ENCODE measurements at places on chromosomes 11 and 22. TPM values are rescaled to one million over a fixed set of nuclear protein-coding genes. Genes with fewer than 3 reads are reported as not detected.

DNA sequence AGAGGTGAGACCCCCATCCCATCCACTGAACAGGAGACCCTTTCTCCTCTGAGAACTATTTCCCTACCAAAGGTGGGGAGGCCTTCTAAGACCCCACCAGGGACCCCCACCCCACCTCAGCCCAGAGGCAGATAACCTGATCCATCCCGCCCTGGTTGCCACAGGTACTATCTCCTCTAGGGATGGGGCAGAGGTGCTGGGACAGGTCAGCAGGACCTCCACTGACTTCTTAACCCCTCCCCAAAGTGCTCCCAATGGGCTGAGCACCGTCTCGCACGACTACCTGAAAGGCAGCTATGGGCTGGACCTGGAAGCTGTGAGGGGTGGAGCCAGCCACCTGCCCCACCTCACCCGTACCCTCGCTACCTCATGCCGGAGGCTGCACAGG is 4.3 kb downstream of the INPPL1 start:
- H3K4me1 ChIP-seq = peaks cover 13% of the 10 kb centered on the region
- no peak overlapping the region for H3K27ac ChIP-seq
- H3K36me3 ChIP-seq = peaks cover 2% of the 10 kb centered on the region
- no peaks in the 10 kb centered on the region for H3K27me3 ChIP-seq

The PANX1 gene
- 10.8 TPM for total RNA-seq

DNA sequence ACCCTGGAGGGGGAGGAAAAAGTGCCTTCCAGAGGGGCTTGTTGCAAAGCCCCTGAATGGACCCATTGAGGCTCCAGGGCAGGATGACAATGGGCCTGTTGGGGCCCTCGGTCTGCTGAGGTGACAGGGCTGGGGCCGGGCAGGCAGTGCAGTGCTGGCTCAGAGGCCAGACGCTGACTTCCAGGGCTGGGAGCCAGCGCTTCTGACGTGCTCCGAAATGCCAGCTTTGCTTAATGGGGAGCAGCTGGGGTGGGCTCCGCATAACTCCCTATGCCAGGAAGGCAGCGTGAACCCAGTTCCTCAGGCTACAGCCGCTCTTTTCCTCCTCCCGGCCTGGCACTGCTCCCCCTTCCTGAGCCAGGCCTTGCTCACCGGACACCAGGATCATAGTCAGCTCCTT is 17.7 kb downstream of the NAV2 start:
- DNase-seq = no peak
- no peak overlapping the region for H3K4me3 ChIP-seq
- H3K4me1 ChIP-seq = no peaks in the 10 kb centered on the region
- no peak overlapping the region for H3K27ac ChIP-seq
- no peaks in the 10 kb centered on the region for H3K27me3 ChIP-seq

The CBLIF gene
- not detected for total RNA-seq

The C1QTNF5 gene
- total RNA-seq = not detected

DNA sequence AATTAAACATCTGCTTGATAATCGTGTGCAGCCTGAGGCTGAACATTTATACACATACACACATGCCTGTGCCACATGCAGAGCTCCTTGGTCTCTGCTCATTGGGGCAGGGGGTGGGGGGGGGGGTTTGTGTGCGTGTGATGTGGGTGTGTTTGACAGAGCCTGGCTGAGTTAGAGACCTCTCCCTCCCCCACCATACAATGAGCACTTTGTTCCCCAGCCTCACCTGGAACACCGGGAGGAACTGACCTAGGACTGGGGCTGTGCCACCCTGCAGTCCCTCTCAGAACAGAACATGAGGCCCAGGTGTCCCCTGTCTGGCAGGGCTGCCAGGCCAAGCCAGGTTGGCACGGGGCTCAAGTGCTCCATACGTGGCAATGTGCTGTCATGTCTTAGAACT is 96.6 kb downstream of the TP53I11 start:
- DNase-seq = no peak
- H3K4me3 ChIP-seq = no peak overlapping the region
- peaks cover 11% of the 10 kb centered on the region for H3K4me1 ChIP-seq
- no peaks in the 10 kb centered on the region for H3K36me3 ChIP-seq
- no peak overlapping the region for H3K27ac ChIP-seq
- peaks cover 13% of the 10 kb centered on the region for H3K27me3 ChIP-seq

- H3K36me3 ChIP-seq = no peaks in the 10 kb centered on the region
- H3K27ac ChIP-seq = peak overlapping the region; percentile 52
- H3K4me1 ChIP-seq = peaks cover 37% of the 10 kb centered on the region
- DNase-seq = peak; percentile 57
These were observed 15.9 kb downstream of the CRELD2 start for GRCh38 chr22:49934160-49934890.

DNA sequence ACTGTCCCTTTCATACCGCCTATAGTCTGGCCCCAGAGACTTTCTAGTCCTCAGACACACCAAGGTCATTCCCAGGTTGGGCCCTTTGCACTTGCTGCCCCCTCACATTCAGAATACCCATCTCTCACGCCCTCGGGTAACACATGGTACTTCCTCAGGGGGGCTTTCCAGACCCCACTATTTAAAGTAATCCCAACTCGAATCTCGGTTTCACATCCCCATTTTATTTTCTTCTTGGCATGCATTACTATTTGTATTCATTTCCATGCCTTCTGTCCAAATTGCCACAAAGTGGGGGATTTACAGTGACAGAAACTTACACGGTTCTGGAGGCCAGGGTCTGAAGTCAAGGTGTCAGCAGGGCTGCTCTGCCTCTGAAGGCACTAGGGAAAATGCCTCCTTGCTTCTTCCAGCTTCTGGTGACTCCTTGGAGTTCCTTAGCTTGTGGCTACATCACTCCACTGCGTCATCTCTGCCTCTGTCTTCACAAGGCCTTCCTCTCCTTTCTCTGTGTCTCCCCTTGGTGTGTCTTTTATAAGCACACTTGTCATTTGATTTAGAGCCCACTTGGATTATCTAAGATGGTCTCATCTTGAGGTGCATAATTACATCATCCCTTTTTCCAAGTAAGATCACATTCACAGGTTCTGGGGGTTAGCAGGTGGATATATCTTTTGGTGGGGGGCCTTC is 15.1 kb downstream of the RCN1 start:
- peaks cover 24% of the 10 kb centered on the region for H3K36me3 ChIP-seq
- H3K27me3 ChIP-seq = peaks cover 2% of the 10 kb centered on the region
- no peak overlapping the region for H3K4me3 ChIP-seq
- no peak for DNase-seq
- no peak overlapping the region for H3K27ac ChIP-seq
- peaks cover 2% of the 10 kb centered on the region for H3K4me1 ChIP-seq

The RAG2 gene
- not detected for total RNA-seq

DNA sequence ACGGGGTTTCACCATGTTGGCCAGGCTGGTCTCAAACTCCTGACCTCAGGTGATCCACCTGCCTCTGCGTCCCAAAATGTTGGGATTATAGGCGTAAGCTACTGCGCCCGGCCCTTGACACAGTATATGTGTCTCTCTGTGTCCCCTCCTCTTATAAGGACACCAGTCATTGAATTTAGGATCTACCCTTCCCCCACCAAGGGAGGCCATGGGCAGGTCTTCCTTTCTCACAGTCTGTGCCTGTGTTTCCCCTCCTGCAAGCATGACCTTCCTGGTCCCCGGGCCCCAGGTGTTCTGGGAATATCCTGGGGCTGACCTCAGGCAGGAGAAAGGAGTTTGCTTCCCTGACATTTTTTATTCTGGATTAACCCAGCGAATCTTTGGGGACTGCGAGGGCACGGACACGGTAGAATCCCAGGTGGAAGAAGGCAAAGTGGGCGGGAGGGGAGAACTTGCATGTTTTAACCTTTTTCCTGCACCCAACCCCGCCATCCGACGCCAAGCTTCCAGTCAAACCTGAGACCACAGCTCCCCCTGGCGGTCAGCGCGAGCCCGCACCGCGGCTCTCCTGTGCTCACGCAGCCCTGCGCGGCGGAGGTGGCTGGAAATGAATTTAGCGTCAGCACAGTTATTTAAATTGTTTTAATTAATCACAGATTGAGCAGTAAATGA is 42.1 kb upstream of the ISX start:
- H3K4me3 ChIP-seq = no peak overlapping the region
- peak; percentile 75 for DNase-seq
- peaks cover 37% of the 10 kb centered on the region for H3K27me3 ChIP-seq
- H3K36me3 ChIP-seq = no peaks in the 10 kb centered on the region
- H3K27ac ChIP-seq = no peak overlapping the region
- no peaks in the 10 kb centered on the region for H3K4me1 ChIP-seq

- H3K4me3 ChIP-seq = no peak overlapping the region
- no peaks in the 10 kb centered on the region for H3K27me3 ChIP-seq
- no peak overlapping the region for H3K27ac ChIP-seq
- no peak for DNase-seq
These were observed 17.1 kb downstream of the SART1 start for GRCh38 chr11:65978391-65979238.

DNA sequence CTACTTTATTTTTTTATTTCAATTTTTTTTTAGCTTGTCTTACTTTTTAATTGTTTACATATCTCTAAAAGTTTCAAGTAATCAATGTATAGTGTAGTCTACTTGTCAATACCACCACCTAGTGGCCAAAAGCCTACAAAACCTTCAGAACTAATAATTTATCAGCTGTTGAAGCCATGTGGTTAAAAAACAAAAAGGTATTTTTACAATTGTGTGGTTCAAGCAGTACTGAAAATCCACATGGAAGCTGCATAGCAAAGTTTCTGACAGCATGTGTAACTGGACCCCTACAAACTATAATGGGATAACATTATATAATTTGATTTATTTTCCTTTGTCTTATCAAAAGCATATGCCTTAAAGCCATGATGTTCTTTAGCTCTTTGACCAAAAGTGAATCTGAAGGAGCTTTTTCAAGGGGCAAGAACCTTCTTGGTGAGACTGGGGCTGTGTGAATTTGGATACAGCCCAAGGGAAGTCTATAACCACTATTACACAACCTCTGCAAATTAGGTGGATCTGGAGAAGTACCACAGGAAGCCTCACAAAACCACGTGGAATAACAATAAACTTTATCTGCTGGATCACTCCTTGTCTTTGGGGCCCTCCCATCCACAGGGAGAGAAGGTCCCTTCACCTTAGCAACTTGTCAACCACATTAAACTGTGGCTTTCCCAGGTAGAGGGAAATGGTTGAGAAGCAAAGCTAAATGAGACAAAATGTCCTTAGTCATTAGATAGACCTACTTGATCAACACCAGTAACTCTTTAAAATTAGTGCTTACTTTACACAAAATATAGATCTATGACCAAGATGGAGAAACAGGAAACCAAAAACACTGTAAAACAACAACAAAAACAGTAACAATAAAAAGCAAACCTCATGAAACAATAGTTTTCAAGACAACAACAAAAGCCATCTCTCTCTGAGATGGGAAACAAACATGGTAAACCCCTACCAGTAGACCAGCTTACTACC is 9.9 kb downstream of the NARS2 start:
- H3K27ac ChIP-seq = peak overlapping the region; percentile 17
- H3K36me3 ChIP-seq = peaks cover 17% of the 10 kb centered on the region
- H3K4me1 ChIP-seq = peaks cover 29% of the 10 kb centered on the region

DNA sequence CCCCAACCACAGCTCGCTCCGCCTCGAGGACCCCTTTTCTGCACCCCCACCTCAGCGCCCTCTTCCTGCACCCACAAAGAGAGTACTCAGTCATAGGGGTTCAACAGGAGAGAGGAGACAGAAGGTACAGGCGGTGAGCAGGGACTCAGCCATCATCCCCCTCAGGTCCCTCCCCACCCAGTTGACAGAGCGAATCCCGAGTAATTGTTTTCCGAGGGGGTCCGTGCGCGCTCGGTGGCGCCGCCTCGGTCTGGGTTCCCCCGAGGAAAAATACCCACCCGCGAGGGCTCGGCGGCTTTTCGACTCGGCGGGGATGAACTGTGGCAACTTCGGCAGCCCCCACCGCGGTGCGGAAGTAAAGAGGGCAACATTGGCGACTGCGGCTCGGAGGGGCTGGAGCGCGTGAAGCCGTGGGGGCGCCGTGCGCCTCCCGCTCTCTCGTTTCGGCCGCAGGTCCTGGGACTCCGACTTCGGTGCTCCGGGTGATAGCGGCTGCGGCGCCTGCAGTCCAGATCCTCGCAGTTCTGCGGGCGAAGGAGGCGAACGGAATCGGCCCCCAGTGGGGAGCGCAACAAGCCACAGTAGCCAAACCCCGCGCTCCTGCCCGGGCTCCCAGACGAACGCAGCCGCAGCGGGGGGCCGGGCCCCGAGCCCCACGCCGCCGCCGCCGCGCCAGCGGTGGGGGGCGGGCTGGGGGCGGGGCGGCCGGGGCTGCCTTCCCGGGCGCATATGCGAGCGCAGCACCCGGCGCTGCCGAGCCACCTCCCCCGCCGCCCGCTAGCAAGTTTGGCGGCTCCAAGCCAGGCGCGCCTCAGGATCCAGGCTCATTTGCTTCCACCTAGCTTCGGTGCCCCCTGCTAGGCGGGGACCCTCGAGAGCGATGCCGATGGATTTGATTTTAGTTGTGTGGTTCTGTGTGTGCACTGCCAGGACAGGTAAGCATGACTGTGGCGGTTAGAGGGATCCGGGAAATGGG is at the start of gene NELL1:
NELL1 (plus strand) TSS at position 743 of the 976 bp plus-strand sequence.
- H3K4me3 ChIP-seq = no peak within 1 kb of the TSS
- no peaks in the 10 kb centered on the region for H3K4me1 ChIP-seq
- H3K27ac ChIP-seq = no peak within 1 kb of the TSS
- no peak for DNase-seq
- H3K27me3 ChIP-seq = peaks cover 50% of the 10 kb centered on the region

The PHLDA2 gene
- total RNA-seq = 3.6 TPM

DNA sequence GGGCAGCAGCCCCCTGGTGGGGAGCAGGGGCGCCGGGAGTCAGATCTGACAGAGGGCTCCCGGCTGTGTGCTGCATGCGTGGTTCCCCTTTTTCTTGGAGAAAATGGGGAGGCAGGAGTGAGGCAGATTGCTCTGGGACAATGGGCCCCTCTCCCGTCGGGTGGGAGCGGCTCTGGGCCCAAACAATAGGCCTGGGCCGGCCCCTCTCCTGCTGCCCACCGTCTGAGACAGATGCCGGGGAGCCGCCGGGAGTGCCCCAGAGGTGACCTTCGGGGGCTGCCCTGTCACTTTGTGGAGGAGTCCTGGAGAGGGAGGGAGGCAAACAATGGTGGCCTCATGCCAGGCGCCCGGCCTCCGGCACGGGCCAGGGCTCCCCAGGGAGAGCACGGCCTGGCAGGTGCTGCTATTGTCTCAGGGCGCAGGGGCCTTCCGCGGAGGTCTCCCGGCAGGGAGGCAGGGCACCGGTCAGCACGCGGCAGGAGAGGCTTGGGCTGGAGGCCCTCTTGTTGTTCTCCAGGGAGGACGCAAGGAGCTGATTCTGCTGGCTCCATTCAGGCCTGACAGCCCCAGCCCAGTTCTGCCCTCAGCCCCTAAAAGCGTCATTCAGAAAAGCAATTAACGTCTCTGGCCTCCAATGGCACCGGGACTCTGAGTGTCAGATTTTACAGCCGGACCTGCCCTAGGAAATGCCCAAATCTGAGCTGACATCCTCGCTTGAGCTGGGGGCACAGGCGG is 44.8 kb downstream of the SMIM38 start:
- DNase-seq = no peak
- H3K27ac ChIP-seq = no peak overlapping the region
- peaks cover 2% of the 10 kb centered on the region for H3K27me3 ChIP-seq
- H3K4me3 ChIP-seq = no peak overlapping the region
- H3K4me1 ChIP-seq = peaks cover 7% of the 10 kb centered on the region
